ENCODE measurements at places on chromosomes 1 and 21.

GRCh38 chr1:198798923-198799386 is 160.1 kb downstream of the PTPRC start:
- DNase-seq = no peak

- DNase-seq = no peak
Measured at GRCh38 chr1:211951856-211952255, 83.5 kb downstream of the INTS7 start.

DNA sequence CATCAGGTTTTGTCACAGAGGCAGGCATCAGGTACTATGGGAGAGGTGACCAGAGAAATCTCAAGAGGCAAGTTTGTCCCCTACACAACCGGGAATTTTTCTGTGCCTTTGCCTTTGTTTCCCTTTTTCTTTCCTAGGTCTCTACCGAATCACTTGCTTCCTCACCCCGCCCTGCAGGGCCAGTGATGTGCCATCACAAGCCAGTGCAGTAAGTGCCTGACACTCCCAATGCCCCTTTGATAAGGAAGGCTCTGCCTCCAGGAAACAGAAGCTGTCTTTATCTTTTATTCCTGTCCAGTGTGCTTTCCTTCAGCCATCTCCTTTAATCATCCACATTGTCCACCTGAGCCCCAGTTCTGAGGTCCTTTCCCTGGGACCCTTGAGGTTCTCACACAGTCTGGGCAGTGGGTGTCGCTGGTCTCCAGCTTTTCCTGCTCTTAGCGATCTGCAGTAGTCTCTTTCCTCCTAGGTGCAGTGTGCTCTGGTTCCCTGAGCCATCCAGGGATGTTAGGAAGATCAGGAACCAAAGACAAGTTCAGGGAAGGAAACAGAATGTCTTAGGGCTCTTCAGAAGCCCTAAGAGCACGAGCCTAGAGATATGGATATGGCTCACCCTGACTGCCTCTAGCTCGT is 36.6 kb downstream of the GJA5 start:
- peak; percentile 24 for DNase-seq

DNA sequence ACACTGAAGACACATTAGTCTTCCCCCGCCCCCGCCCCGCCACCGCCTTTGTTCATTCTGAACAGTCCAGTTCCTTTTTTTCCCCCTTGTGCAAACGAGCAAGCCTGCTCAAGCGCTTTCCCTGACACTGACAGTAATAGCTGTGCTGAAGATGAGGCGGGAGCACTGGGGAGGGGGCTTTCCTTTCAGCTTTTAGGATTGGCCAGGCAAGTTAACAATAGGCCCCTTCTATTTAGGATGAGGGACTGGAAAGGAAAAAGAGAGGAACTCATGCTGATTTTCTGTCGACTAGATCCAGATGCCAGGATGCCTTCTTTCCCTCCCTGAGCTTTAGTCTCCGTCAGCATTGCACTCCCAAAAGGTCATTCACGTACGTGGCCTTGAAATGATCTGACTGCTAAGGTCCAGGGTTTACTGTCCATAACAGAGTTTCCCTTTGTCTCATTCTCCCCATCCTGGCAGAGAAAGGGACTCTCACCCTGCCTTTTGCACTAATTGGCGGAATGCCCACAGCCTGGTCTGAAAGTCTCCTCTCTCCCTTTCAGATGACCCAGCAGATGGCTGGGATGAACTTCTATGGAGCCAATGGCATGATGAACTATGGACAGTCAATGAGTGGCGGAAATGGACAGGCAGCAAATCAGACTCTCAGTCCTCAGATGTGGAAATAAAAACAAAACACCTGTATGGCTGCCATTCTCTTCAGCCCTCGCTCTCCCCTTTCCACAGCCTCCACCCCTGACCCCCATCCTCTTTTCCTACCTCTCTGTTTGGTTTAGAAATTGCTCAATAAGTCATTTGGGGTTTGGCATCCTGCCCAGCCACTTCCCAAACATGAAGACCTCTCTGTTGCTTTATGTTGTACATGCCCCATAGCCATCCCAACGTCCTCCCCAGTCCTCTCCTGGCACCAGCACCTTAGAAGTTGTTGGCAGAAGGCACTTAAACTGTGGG is 28.6 kb upstream of the ZFP69B start:
- DNase-seq = peak; percentile 14

DNA sequence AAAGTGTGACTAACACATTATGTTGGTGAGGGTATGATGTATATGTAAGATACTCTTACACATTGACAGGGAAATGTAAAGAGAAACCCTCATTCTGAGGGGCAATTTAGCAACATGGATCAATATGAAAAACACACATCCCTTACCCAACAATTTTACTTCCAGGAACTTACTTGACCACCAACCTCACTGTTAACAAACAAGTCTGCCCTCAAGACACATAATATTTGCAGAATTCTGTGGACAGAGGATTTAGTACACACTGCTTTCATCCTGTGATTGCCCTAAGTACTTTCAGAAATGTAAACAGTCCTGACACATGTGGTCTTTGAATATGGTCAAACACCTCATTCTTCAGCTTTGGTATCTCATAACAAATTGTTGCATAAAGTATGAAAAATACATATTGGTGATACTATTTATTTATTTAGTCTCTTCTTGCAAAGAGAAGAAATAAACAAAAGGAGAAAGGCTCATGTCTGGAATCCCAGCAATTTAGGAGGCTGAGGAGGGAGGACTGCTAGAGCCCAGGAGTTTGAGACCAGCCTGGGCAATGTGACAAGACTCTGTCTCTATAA is 6.9 kb downstream of the USP48 start:
- DNase-seq = no peak

DNA sequence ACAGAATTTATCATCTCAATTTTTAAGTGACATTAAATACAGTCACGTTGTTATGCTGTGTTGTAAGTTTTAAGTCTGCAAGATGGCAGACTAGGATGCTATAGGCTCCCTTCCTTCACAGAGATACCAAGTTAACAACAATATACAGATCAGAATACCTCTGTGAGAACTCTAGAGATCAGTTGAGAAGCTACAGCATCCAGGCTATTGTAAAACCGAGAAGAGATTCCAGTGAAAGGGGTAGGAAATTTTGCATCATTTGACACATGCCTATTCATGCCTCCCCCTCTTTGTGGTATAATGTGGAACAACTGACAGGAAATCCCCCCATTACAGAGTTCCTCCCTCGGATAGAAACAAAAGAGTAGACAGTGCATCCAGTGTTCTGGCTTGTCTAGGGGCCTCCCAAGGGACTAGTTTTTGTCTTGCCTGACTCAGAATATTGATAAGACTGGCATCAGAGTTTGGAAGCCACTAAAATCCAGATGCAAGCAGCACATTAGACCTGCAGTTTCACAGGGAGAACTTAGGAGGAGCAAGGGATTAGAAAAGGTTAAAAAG is 80.6 kb downstream of the LBR start:
- no peak for DNase-seq

DNA sequence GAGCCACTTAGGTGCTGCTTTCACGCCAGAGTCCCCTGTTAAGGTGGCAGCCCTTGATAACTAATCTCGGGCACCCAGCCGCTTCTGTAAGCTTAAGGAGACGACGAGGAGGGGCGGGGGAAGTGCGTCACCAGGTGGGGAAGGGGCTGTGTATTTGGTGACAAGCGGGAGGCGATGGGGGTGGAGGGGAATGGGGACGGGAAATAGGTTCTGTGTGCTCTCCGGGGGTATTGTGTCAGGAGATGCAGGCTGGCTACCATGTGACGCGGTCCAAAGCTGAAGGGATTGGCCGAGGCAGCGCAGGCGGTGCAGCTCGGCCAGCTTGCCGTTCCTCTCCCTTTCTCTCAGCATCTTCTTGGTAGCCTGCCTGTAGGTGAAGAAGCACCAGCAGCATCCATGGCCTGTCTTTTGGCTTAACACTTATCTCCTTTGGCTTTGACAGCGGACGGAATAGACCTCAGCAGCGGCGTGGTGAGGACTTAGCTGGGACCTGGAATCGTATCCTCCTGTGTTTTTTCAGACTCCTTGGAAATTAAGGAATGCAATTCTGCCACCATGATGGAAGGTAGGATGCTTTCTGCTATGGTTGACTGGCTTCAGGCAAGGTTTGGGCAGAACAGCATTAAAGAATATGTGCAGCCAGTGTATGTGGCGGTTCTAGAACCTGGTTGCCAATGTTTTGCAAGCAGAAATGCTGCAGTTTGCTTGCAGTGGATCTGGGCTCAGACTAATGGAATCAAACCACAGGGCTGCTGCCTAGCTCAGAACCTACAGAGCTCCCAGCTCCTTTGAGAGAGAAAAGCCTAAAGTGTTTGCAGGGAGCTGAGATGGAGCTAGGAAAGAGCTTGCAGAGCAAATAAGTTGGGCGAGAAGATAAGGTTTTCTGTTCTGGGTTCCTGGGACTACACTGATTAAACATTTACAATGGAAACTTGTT is at the start of gene SGIP1:
Gene SGIP1 (plus strand): TSS at position 350 of the 937 bp plus-strand sequence. CDS start 206 bp downstream, at position 556.
- peak; percentile 67 for DNase-seq

DNA sequence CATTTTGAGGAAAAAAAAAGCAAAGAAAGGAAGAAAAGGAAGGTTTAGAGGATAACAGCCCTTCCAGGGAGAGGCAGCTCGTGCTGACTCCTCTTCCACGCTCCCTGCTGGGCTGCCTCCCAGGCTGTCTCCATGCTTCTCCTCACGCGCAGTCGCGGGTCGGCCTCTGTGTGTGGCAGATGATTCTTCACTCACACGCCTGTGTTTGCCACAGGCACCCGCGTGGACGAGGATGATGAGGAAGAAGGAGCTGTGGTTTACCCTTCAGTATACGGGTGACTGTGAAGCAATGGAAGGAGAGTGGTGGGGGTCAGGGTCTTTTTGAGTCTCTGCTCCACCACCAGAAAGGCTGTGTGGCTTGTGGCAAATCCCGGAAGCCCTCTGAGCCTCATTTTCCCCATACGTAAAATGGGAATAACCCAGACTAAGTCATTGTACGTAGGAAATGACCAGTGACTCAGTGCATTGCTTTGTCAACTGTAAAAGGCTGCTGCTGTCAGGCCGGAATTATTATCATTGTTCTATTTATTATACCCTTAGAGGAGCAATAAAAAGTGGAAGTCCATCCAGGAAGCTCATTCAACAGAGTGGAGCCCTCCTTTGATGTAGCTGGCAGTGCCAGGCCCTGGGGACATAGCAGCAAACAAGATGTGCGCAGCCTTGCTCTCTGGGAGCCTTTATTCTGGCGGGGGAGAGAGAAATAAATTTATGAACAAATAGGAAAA is 11.9 kb upstream of the SH2D2A start:
- DNase-seq = no peak

DNA sequence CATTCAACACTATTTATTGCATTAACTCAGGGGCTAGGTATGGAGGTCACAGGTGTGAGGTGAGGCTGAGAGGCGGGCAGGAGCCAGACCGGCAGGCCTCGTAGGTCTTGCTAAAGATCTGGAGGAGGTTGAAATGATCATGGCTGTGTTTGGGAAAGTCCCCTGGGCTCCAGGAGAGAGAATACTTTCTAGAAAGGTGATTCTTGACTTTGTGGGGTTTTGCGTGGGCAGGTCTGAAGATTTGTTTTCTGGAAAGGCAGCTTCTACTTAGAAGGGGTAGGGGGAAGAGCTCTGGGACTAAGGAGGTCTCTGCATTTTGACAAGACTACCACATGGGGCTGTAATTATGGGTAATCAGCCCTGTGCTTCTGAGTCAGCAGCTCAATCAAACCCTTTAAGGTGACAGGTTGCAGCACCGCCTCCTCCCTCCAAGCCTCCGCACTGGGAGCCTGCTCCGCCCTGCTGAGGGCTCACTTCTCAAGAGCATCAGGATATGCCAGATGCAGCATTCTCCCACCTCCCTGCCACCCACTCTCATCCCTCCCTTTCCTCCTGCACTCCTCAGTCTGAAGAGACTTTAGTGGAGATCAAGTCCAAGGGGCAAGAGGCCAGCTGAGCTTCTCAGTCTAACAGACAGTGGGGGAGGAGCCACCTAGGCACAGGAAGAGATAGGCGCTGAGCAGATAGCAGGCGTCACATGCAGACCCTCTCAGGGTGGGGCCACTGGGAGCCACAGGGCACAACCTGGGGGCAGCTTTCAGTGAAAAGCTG is 30.5 kb downstream of the SLC30A1 start:
- DNase-seq = peak; percentile 35
